GM12878 (cell line): ENCODE measurements at places on chromosomes 5 and 9. TPM values are rescaled to one million over a fixed set of nuclear protein-coding genes. Genes with fewer than 3 reads are reported as not detected.
A peak's percentile ranks its signal among the peaks of the same experiment; 100 is the strongest.

- DNase-seq, result no peak
Measured at GRCh38 chr5:138661291-138661960, 86.2 kb upstream of the HSPA9 start.

GRCh38 chr9:18260521-18260920 lies 213.4 kb upstream of the ADAMTSL1 start:
- no peak for DNase-seq

DNA sequence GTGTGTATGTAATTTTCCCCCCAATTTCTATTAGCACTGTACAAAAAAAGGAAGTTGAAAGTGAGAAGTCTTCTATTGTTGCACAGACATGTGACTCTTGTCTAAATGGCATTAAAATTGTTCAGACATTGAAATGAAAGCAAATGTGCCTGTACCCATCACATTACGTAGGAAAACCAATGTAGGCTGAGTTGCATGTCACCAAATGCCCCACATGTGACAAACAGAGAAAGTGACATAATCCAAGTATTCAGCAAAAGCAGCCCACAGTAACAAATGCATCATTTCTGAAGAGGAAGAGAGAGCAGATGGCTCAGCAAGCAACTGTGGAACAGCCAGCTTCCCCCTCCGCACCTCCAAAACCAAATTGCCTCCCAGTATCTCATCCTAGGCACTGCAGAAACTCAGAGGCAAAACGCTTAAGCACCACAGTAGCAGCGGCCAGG lies 161.5 kb upstream of the NR4A3 start:
- DNase-seq, result peak; percentile 78

- DNase-seq, result no peak
Measured at GRCh38 chr9:9718691-9719090, 894.1 kb downstream of the PTPRD start.

DNA sequence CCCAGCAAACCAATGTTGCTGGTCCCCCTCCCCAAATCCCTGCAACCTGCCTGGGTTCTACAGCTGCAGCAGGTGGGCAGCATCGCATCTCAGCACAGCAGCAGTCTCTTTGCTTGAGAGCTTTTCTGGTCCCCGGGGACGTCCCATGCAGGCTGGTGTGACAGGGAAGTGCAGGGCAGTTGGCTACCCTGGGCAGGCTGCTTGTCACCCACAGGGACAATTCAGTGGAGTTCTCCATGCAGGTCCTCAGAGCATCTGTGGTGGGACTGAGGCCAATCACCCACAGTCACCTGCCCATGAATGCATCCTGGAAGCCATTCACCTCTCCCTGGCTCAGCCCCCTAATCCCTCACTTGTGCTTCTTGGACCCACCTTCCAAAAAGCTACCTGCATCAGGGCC lies 43.9 kb upstream of the SEMA4D start:
- DNase-seq, result no peak

SPACA9 gene
- 1.8 and 2.9 TPM in 2 replicates for polyA plus RNA-seq

DNA sequence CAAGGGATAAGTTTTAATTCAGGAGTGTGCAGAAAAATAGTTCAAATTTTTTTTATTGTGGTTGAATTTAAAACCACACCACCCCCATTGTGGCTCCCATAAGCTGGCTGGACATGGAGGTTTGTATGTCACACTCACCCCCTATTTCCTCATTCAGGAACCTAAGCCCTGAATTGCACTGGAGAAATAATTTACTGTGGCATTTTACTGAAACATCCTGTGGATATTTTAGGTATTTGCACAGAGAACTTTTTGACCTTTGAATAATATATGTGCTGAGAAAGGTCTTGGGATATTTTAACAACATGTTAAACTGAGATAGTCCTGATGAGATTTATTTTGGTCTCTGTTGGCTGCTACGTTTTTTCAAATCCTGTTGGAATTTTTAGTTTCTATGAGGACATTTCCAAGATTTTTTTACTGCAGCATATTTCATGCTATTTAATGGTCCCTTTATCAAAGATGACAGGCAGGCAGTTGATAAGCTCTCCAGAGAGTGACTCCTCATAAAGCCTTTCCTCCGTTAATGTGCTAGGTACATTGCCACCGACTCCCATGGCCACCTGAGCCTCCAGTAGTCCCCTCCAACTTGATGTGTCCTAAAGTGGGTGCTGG lies 51.2 kb upstream of the PALM2AKAP2 start:
- DNase-seq, result no peak

LCN6 gene
- polyA plus RNA-seq, result not detected in 2 replicates

PRRX2 gene
- not detected in 2 replicates for polyA plus RNA-seq

DNA sequence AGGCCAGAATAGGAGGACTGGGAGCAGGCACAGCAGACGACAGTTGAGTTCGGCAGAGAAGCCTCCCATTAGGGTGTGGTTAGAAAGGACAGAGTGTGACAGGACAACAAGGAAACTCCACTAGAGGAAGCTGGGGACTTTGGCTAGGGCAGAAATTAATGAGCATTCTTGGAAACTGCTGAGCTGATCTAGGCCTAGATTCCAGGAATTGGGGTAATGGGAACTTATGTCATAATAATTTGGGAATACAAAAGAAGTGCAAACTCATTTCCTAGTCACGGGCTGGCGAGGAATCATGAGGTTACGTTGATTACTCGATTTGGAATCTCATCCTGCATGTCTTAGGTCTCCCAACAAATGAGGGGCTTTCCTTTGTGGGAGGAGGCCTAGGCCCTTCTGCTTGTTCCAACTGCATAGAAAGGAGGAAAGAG lies 144.6 kb upstream of the RPS23 start:
- DNase-seq, result no peak

RNF183 gene
- not detected in 2 replicates for polyA plus RNA-seq

DNA sequence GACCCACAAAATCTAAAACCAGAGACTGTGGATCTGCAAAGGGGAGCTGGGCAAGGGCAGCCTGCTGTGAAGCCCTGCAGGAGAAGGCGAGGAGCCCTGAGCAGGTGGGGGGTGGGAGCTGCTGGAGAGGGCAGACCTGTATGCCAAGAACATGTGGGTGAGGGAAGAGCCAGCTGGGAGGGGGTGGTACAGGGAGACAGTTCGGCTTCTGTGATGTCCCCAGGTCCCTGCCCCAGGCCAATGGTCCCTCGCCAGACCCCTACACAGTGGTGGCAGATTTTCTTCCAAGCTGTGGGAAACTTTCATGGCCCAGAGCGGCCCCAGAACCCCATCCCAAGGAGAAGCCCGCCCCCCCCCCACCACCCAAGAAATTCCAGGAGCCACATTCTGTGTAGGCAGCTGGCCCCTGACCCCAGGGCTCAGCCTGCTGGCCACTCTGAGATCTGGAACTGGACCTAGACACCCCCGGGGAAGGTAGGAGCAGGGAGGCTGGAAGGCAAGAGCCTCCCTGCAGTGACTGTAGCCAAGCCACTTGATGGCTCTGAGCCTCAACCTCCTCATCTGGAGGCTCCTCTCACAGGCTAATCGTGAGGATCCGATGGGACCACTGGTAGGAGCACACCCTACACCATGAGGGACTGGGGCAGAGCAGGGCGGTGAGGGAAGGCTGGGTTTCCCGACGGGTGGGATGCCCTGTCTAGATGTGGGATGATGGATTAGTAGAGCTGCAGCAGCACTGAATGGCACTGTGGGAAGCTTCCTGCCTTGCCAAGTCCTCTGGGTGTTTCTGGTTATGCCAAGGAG lies 22.6 kb upstream of the CSF1R start:
- no peak for DNase-seq

DNA sequence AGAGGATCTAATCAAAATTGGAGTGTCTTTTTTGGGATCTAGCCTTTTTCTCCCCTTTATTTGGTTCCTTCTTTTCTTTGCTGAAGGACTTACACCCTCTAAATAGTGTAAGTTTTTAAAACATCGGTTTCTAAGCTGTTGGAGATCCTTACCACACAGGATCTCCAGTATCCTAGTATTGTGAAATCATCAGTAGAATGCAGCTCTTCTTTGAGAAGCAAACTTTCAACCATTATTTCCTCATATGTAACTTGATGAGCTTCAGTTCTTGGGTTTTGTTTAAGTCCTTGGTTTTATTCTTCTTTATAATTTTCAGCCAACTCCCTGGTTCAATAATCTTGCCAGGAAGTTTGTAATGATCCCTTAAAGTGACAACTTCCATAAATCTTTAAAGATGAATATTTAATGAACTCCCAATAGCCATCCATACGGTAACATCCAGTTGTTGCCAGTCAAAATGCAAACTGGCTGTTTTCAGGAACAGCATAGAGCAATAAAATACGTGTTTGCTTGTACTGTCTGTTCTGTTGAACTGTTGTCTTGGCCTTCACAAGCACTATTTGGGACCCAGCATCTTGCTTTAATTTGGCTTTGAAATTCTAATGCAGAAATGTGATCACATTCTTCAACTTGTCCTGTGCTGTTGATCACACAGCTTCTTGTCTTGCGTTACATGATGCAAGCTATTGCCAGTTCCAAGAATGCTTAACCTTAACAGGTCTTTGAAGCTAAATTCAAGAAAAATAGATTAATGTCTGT lies 34.8 kb upstream of the TTC23L start:
- DNase-seq, result no peak

CXCL14 gene
- polyA plus RNA-seq, result not detected in 2 replicates

ZDHHC11 gene
- 0.28 and 0.36 TPM in 2 replicates for polyA plus RNA-seq

PRR7 gene
- polyA plus RNA-seq, result 0.96 and 4.6 TPM in 2 replicates

PCDHB6 gene
- polyA plus RNA-seq, result not detected in 2 replicates

GRCh38 chr9:91164724-91165520 lies 196.8 kb downstream of the AUH start:
- no peak for DNase-seq

DNA sequence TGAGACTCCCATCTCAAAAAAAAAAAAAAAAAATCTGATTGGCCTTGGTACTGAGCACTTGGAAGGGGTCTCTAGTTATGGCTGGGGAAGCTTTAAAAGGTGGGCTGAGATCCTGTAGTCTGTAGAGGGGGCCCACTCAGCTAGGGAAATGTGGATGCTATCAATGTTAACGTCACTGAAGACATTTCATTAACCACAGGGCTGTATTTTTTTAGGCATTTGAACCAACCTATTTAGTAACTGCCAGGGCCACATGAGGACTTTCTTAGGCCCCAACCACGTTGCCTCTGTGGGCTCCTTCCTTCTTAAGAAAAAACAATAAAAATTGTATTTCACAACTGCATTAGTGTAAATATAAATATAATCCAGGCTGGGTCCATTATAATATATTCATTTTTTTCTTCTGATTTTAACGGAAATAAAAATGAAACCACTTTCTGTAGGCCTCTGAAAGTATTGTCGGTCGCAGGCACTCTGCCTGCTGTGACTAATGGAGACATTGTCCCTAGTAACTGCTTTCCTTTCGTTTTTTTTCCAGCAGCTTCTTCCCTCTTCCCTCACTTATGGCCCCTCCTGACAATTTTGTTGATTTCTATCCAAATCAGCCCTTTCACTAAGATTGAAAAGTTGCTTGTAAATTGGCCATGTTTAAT lies 71.6 kb downstream of the GCNT1 start:
- no peak for DNase-seq
